ENCODE measurements at places on chromosomes 5 and 9.

- peak; percentile 57 for DNase-seq
Measured at GRCh38 chr9:129626625-129627284, 792 bp downstream of the NTMT1 start.

- DNase-seq, result no peak
Measured at GRCh38 chr5:132949136-132949535, 14.3 kb downstream of the AFF4 start.

GRCh38 chr9:133709015-133709611, 29.0 kb downstream of the SARDH start:
- DNase-seq, result no peak

- no peak for DNase-seq
Measured at GRCh38 chr5:74146796-74147195, 493.7 kb downstream of the ENC1 start.

GRCh38 chr5:129767927-129768380, 20.1 kb downstream of the MINAR2 start:
- DNase-seq, result peak; percentile 93

- DNase-seq, result no peak
Measured at GRCh38 chr5:178384816-178385495, 152.4 kb upstream of the PHYKPL start.

DNA sequence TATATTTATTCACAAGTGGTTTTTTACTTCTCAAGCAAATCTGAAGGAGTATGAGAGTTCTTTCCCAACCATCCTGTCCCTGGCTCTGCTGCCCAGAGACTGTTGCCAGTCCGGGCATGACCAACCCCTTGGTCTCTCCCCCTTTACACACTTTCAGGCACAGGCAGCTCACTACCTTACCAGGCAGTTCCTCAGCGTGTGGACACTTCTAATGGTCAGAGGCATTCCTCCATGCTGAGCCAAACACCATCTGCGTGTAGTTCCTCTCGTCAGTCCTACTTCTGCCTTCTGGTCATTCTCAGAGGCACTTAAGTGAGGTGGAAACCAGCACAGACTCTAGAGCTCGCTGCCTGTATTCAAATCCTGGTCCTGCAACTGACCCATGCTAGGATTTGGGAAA, 56.1 kb downstream of the TSTD2 start:
- DNase-seq, result no peak

DNA sequence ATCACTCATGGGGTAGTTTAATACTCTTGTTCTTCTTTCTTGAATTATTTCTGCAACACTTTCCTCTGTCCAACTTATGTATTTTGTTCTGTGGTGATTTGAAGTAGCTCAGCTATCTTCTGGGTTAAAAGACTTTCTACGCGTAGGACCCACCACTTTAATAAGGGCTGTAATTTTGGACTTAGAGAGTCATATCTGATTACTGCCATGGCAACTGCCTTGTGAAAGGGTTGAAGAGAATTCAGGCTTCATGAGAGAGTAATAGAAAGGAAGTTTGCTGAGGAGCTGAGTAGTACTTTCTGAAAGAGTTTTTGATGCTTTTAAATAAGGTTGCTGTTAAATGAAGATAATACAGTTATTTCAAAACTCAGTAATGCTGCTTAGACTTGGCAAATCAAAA, 89.5 kb downstream of the TLE4 start:
- DNase-seq, result no peak

DNA sequence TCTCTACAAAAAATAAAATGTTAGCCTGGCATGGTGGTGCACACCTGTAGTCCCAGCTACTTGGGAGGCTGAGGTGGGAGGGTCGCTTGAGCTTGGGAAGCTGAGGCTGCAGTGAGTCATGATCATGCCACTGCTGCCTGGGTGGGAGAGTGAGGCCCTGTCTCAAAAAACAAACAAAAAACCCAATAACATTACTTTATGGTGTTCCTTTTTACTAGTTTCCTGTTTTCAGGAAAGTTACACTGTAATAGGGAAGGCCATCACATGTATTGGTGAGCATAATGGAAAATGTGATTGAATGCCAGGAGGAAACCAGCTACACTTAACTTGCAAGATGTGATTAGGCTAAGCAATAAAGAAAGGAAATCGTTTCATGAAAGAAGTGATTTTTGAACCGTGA, 42.7 kb downstream of the SV2C start:
- no peak for DNase-seq

- DNase-seq, result peak; percentile 97
Measured at GRCh38 chr5:80246995-80247729, 8.7 kb downstream of the SERINC5 start.

DNA sequence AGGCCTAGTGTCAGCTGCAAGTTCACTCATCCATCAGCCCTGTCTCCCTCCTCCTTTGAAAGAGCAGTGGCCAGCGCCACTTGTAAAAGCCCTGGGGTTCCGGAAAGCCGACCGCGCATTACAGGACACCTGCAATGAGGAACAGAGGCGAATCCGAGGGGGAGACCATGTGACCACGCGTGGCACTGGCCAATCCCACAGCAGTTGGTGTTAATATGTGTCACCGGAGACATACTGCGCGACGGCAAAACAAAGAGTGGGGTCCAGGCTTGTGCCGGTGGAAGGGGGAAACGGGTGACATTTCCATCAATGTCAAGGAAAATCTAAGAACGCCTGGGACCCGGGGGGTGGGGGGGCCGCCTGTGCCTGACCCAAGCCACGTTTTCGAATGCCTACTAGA, 480.8 kb downstream of the SPATA31A7 start:
- DNase-seq, result no peak

GRCh38 chr9:77562019-77562748, 85.9 kb downstream of the GNA14 start:
- DNase-seq, result no peak

DNA sequence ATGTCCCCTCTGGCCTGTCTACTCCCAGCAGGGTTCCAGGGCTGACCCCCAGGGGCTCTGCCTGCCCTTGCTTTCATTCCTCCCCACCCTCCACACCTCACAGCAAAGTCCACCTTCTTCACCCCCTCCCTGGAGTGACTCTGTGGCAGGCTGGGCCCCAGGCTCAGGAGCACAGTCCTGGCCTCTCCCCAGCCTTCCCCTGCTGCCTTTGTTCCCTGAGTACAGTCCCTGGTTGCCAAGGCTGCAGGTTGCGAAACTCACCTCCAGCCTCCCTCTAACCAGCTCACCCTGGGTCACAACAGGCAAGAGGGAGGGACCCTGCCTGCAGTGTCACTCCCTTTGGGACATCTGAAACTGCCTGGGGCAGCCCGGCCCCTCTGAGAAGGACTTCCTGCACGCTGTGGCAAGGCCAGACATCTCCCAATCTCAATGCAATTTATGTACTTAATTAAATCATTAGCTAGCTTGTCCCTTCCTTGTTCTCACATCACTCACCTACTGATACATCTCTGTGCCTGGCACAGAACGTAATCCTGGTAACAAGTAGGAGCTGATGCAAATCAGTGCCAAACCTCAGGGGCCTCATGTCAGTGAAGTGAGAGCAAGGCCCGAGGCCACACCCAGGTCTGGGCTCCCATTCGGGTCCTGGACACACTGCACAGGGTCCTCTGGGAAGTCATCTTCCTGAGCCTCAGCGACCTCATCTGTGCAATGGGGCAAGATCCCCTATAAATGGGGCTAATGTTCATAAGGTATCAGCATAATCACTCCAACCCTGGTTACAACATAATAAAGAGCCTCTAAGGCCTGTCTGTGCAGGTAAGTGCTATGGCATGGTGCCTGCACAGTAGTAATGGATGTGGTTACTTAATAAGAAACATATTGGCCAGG, 27.3 kb upstream of the TRIM14 start:
- peak; percentile 32 for DNase-seq

DNA sequence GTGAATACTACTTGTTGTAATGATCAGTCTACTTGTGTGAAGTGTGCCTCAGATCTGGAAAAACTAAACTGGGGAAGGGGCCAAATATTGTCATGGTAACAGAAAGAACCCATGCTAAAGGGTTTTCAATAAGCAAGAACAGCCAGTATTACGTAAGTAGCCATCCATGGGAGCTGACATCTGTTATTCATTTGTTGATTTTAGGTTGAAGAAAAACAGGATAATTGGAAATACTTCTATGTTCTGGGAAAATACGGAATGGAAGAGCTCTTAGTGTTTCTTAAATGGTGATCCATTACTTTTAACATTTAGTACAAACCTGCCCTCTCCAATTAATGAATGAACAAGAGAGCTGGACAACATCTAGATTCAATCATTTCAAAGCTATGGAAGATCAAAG, 485.8 kb downstream of the NTRK2 start:
- DNase-seq, result no peak

DNA sequence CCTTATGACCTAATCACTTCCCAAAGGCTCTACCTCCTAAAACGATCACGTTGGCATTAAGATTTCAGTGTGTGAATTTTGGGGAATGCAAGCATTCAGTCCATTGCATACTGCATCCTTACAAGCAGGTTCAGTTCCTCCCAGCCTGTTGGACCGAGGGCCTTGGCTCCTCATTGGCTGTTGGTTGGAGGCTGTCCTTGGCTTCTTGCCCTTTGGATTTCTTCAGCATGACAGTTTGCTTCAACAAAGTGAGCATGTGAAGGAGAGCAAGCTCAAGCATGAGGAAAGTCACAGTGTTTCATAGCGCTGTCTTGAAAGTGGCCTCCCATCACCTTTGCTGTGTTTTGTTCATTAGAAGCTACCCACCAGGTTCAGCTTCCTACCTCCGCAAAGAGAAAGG, 109.5 kb downstream of the GADD45G start:
- peak; percentile 22 for DNase-seq

- DNase-seq, result peak; percentile 92
Measured at GRCh38 chr9:121902461-121903135, 190.5 kb downstream of the TTLL11 start.

- peak; percentile 95 for DNase-seq
Measured at GRCh38 chr5:168317521-168318147, 26.2 kb downstream of the WWC1 start.

DNA sequence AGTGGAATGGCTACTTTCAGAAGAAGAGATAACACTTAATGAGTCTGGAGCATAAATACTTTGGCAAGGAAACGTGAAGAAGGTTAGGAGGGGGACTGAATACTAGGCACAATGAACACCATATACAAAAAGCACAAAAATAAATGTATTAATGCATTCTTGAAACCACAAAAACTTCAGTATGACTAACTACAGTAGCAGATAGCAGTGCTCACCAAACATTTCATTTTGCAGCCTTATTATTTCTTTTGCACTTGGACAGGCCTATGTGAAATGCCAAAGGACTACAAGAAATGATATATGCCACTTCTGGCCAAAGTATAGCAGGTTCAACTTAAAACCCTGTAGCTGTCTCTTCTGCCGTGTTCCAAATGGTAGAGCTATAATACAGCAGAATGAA, 26.3 kb downstream of the UBQLN1 start:
- DNase-seq, result no peak

DNA sequence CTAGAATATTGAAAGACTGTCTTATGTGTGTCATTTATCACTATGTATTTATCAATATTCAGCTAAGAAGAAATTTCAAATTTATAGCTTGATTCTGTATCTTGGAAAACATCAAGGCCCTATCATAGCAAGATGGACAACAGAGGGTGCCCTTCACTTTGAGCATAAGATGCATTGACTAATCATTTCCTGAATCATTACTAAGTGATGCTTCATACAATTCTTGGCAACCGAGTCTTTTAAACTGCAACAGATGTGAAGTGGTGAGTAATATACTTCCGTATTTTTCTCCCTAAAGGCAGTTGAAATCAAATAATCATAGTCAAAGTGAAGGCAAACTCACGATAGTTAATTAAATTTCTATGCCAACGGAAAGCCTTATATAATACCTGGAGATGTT, 318.6 kb upstream of the RGMB start:
- peak; percentile 94 for DNase-seq

DNA sequence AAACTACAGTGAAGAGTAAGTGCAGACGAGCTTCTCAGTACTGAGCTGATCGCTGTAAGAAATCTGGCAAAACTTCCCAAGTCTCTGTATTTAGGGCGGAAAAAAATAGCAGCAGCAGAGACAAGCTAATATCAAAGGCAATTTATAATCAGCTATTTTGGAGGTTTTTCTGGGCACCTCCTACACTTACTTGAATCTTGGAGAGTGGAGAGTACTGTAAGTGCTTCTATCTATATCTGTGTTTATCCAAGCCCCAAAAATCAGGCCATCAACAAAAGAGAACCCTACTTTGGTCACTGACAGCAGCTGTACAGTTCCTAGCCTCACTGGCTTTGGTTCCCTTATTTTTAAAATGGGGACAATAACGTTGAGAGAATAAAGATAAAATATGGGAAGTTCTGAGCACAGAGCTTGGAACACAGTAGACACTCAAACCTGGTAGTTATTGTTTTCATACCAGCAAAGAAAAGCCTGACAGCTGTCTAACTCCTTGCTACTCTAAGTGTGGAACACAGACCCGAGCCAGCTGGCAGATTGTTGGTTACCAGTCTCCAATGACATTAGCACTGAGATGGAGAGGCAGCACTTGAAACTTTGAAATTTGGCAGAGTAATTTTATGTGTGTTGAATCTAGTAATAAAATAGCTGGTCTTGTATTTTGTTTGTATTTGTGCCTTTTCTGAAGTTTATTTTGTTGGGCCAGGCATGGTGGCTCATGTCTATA, 96.0 kb upstream of the SLC28A3 start:
- DNase-seq, result no peak

DNA sequence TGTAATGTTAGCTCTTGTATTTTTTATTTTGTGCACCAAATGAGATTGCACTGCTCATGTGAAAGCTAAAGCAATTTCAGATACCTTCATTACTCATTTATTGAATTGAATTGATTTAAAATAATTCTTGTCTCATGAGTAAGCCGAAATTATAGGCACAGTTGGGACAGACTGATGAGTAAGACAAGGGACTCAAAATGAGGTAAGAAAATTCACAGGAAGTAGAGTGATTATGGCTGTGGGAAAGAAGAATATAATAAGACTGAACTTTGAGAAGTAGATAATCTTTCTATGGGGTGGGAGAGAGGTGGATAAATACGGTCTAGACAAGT, 51.1 kb downstream of the NUDT12 start:
- DNase-seq, result peak; percentile 30

DNA sequence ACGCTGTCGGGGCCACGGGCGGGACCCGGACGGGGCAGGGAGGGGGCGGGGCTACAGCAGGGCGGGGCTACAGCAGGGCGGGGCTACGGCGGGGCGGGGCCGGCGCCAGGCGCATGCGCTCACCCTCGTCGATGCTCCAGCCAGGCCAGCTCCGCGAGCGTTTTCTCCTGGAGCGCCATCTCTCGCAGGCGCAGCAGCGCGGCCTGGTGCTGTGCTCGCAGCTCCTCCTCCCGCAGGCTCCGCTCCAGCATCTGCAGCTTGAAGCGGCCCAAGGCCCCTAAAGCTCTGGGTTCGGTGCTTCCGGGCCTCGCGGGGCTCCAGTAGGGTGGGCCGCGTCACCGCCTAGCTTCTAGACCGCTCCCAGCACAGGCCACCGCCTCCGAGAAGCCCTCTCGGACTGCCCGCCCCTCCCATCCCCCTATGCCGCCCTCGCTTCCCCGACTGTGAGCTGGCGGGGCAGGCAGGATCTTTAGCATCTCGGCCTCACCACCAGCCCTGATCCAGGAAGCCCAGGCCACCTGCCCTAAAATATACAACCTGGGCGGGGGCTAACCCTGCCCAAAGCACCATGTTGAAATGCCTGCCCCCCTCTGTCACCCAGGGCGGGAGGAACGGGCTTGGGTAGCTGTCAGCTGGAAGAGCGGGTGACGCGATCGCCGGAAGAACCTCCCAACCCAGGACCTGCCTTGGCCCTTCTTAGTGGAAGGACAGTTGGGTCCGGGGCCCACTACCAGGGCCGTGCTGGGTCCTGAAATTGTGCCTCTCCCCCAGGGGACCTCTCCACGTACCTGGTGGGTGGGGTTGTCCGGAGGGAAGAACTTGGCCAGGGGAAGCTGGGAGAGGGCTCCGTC, 21.9 kb upstream of the QSOX2 start:
- peak; percentile 83 for DNase-seq

- no peak for DNase-seq
Measured at GRCh38 chr9:22111176-22111953, 102.3 kb upstream of the CDKN2B start.

Measured in A172 (cell line).